ENCODE measurements at places on chromosomes 11 and 22.

GRCh38 chr11:6616596-6617250 is 2.5 kb downstream of the TPP1 start:
- no peak for DNase-seq

DNA sequence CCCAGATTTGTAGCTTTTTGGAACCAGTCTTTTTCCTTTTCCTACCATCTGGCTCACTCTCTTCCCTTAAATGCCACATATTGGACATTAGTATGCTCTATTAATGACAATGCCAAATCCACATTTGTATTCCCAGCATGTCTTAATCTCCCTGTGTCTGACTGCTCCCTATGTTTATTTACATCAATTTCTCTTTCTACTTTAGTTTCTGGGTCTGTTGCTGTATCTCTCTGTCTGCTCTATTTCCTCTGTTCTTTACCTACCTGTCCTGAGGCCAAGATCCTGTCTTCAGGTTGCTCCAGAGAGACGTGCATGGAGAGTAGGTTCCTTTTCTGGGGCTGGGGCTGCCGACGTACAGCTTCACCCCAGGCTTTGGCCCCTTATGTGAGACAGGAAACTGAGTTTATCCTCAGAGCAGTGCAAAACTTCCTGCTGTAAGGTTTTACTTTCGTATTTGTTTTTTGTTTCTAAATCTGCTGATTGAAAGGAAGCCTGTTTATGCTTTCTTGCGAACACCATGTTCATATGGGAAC is 25.6 kb downstream of the OR2AG2 start:
- DNase-seq: peak; percentile 21

DNA sequence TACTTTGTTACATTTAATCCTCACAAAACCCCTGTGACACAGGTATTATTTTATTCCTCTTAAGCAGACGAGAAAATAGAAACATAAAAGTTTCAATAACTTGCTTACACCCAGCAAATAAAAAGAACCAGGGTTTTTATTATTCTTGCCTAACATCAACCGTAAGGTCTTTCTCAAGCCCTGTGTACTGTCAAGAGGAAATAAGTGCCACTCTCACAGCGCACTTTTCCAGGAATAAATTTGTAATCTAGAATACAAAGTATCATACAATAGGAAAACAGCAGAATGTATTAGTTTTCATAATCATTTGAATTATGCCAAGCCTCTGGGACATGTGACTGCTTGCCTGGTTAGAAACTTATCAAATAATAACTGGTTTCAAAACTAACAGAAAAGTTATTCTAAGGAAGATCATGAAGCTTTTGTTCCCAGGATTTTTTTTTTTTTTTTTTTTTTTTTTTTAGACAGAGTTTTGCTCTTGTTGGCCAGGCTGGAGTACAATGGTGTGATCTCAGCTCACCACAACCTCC is 7.4 kb downstream of the CCDC34 start:
- DNase-seq: no peak

- DNase-seq: no peak
Measured at GRCh38 chr11:130269326-130269943, 45.3 kb downstream of the ZBTB44 start.

All from stimulated activated CD8-positive, alpha-beta memory T cell treated with anti-CD3 and anti-CD28 coated beads, Interleukin-4, amount 100 ng/mL, for 1 hour (primary cell).